ENCODE measurements at places on chromosomes 6 and 20.

DNA sequence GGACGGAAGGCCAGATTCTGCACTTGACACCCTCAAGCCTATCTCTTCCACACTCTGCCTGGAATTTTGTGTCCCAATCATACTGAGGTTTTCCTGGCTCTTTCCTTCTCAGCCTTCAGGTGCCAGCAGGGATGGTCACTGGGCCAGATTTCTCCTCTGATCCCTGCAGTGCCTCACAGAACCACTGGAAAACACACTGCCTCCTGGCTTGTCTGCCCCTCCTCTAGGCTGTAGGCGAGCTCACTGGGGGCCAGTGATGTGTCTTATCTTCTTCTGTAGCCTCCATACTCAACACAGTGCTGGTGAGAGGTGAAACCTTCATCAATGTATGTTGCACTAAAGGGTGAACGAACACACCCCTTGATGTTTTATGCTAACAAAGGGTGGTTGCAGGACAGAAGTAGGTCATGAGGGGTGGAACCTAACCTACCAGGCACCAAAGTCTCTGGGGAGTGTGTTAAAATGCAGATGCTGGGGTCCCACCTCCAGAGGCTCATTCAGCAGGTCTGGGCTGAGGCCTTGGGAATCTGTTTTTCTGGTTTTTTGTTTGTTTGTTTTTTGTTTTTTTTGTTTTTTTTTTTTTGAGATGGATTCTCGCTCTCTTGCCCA lies 80.3 kb downstream of the CDH26 start:
- DNase-seq = no peak

GRCh38 chr6:141335477-141336273 lies 797.0 kb upstream of the GJE1 start:
- no peak for DNase-seq

DNA sequence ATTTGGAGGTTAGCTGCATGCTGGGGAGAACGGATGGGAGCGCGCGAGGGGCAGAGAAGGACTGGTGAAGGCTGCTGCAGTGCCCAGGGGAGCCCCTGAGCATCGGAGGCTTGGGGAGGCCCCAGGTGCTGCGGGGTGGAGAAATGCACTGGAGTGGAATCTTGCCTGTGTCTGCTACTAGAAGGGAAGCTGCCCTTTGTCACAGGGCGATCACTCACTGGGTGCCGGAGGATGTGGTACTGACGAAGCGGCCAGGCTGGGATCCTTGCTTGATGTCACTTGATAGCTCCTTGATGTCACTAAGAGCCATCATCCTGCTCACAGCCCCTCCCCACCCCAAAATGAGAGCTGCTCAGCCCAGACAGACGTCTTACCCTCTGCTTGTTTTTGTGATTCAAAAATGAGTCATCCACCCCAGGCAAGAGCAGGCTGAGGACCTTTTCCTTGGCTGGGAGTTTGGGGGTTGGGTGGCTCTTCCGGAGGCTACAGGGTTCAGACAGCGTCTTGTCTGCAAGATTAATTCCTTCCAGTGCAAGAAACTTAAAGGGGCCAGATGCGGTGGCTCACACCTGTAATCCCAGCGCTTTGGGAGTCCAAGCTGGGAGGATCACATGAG lies 62.6 kb upstream of the PMEPA1 start:
- DNase-seq = no peak

- no peak for DNase-seq
Measured at GRCh38 chr6:108570517-108570916, 9.8 kb downstream of the FOXO3 start.

DNA sequence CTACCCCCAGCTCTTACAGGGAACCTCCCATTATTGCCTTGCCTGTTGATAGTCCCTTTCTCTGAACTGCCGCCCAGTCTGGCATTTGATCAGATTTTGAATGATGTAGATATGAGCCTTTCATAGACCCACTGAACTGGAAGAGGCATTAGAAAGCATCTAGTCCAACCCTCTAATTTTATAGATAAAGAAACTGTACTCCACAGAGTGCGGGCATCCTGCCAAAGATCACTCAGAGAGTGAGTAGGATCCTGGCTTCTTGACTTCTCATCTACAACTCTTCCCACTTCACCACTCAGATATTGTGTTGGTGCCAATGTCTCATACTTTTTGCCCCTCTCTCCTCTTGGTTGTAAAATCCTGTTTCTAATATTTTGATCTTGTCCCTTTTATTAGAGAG lies 179.2 kb upstream of the BMP2 start:
- DNase-seq = peak; percentile 22

DNA sequence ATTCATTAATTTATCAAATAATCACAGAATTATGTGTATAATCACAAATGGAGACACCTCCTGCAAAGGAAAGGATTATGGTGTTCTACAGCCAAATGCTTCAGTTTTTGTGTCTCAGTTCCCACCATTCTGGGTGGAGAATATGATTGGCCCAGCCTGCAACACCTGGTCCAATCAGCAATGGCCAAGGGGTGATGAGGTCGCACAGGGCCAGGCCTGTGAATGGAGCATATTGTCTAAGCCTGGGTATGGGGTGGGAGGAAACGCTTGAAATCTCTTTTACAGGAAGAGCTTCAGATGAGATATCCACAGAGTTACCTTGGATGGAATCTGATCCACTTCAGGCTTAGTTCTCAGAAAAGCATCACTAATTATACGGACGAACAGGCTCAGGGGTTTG lies 271.6 kb downstream of the DHX35 start:
- no peak for DNase-seq

GRCh38 chr6:107173779-107174178 lies 58.5 kb upstream of the BEND3 start:
- no peak for DNase-seq

- DNase-seq = no peak
Measured at GRCh38 chr20:602111-602970, 7.8 kb downstream of the TCF15 start.

- DNase-seq = no peak
Measured at GRCh38 chr20:52800734-52801627, 171.2 kb upstream of the TSHZ2 start.

DNA sequence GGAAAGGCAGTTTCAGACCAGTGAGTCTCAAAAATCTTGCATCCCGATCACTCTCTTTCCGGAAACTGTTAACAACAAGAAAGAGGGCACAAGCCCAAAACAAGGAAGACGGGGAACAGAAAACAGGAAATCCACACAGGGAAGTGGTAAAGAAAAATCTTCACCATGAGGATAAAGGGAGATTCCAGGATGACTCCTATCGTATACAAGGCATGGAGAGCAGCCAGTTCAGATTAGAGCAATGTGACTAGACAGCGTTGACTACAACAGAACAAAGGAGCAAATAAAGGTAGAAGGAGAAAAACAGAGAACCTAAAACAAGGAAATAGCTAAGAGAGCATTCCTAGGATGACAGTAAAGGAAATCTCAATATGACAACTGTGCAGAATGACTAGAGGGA lies 26.5 kb downstream of the VNN1 start:
- no peak for DNase-seq

DNA sequence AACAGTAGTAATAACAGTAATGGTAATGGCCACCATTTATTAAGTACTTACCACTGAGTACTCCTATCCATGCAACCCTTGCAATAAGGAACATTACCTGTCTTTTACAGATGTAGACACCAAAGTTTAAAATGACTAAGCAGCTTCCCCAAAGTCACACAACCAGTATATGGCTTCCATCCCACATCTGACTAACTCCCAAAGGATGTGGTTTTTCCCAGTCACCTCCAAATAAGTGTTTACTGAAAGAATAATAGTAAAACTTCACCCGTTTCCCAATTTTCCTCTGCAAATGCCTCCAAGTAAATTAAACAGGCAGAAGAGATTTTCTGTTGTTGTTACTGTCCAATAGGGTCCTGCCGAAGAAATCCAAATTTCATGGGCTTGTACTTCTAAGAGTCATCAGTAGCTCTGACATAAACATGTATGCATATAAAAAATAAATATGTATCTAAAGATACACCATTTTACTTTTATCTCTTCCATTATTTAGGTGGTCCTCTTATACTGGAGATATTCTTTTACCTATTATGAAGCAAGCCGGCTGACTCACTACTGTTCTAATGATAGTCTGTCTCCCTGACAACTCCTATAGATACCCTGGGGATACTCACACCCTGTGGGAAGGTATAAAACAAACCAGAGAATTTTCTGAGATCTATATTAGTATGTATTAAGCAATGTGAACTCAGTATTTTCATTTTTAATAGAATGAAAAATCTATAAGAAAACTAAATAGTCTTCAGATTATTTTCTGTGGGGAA lies 77.9 kb upstream of the ID4 start:
- no peak for DNase-seq

GRCh38 chr6:124885171-124885570 lies 77.1 kb upstream of the RNF217 start:
- no peak for DNase-seq

DNA sequence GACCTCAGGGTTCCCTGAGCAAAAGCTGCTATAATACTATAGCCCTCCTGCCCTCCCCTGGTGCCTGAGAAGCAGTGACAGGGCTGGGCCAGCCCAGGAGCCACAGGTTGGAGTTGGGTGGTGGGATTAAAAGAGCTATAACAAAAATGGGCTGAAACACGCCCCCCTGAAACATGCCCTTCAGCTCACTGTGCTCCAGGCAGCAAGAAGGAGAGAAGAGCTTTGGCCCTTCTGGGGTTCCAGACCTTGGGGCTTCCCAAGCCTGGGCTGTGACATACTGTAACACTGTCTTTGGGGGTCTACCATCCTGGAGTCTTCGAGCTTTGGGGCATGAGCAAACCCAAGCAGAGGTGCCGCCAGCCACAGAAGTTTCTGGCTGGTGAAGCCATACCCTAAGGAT lies 129.2 kb downstream of the HTR1B start:
- no peak for DNase-seq

DNA sequence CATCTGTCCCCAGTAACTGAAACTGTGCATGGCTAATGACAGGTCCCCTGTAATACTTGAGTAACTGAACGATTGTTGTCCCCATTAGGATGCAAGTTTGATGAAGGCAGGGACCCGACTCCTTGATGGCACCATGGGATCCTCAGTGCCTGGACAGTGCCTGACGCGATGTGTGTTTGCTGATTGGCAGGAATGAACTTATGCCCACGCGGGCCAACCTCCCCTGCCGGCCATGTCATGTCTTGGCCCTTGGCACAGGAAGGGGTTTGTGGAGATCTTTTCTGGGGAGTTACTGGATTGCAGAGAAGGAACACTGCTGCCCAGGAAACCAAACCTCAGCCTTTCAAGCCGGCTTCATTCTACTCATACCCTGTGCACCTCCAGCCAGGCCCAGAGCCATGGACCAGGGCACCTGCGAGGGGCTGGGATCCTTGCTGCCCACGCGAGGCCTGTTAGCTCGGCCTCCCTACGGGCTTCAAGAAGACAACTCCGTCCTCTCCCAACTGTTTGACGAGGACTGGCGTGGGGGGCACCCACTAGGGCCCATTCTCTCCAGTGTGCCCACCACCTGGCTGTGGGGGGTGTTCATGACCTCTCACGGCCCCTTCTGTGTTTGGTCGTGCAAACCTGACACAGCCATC lies 147.8 kb downstream of the ZMYND8 start:
- no peak for DNase-seq

DNA sequence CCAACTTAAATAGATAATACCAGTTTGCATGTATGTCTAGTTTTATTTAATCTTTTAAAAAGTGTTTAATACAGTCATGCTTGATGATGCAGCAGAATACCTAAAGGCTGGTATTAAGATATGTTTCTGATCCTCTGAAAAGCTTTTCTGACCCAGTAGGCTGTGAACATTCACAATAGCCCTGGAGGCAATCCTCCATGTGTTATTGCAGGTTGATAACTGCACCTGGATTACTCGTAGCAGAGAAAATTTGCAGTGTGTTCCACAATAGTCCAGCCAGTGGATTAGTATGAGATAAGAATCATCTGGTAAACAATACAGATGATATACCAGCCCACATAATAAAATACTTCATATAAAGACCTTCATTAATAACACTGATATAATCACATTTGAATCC lies 178.9 kb upstream of the RNF217 start:
- DNase-seq = no peak

DNA sequence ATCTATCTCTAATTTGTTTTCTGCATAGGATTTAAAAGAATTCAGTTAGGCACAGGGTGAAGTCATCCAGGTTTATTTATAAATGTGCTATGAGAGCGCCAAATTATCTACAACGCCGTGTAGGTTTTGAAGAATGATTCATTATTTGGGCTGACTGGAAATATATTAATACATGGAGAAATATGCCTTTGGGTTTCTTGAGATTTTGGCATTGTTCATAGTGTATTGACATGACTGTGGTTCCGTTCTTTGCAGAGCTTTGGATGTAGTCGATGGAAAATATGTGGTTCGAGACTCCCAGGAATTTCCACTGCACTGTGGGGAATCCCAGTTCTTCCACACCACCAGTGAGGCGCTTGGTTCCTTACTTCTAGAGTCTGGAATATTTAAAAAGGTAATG lies 90.9 kb downstream of the CRYBG1 start:
- DNase-seq = no peak

DNA sequence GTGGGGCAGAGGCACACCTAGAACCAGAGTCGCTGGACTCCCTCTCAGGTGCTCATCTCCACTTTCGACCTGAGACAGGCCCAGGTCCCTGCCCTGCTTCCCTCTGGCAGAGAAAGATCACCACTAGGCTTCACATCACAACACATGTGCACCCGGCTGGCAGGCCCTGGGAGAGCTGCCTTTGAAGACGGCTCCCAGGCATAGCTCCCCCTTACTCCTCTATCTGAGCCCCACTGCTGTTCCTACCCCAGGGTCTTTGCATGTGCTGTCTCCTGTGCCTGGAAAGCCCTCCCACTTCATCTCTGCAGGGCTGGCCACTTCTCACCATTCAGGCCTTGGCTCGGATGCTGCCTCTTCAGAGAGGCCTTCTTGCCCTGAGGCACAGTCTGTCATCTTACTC lies 89.2 kb downstream of the NOL4L start:
- DNase-seq = no peak

GRCh38 chr6:133540361-133540760 lies 299.2 kb downstream of the EYA4 start:
- DNase-seq = no peak

DNA sequence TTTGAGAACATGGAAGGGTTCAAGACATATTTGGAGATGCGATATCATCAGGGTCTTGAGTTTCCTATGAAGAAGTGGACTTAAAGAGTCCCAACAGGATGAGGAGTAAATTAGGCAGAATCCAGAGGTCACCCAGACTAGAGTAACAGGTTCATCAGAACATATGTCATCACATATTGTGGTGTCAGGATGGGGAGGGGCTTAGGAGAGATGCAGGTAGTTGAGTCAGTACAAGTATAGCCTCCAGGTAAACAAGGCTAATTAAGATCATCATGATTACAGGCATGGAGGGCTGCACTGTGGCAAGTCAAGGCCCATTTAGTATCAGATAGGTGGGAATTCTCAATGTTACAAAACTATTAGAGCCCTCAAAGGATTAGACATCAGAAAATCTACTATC lies 90.1 kb upstream of the PAK5 start:
- DNase-seq = no peak
